H54 (cell line): ENCODE measurements at places on chromosomes 4 and X.

- DNase-seq = no peak
Observed at GRCh38 chr4:57430726-57431125, 320.5 kb upstream of the IGFBP7 start.

GRCh38 chrX:114962209-114962608 lies 55.2 kb downstream of the IL13RA2 start:
- no peak for DNase-seq

DNA sequence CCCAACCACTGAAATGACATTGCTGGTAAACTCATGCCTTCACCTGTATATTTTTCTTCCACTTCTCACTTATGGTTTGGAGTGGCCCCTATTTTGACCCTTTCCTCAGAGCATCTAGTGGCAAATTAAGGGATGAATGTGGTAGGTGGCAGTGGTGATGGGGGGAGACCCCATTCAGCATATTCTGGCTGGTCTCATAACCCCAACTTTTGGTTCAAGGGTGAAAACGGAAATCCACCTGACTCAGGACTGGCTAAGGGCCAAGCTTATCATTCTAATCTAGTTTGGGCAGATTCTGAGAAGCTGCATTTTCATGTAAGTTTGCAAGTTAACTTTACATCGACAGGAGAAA lies 47.0 kb upstream of the NSUN7 start:
- DNase-seq = no peak

- DNase-seq = no peak
Observed at GRCh38 chr4:145530189-145530588, 48.5 kb downstream of the SMAD1 start.

DNA sequence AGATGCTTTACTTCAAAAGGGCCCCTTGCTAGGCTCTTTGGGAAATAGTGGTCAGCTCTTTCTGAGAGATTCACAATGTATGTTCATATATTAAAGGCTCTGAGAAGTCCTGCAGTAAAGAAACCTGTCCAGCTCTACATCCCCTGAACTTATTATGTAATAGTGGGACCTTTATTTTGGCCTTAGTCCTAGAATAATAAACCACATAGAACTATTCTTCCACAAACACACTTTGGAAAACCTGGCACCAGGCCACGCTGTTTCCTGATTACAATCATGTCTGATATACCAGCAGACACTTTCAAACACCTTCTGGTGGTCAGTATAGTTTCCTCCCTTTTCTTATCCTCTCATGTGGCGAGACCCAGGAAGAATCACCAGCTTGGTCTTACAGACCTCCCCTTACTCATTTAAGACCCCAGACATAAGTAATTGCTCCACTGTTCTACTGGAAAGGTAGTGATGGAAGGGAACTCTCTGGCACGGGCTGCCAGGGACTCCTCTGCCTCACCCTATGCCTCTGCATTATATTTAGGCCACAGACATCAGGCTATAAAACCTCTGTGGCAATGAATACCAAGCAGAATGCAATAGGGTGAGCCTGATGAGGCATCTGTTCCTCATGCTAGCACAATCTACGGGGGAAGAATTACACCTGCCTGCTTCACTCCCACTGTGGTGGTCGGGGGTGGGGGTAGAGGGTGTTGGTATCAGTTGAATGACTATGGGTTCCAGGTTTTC lies 5.7 kb upstream of the PPEF1 start:
- no peak for DNase-seq

DNA sequence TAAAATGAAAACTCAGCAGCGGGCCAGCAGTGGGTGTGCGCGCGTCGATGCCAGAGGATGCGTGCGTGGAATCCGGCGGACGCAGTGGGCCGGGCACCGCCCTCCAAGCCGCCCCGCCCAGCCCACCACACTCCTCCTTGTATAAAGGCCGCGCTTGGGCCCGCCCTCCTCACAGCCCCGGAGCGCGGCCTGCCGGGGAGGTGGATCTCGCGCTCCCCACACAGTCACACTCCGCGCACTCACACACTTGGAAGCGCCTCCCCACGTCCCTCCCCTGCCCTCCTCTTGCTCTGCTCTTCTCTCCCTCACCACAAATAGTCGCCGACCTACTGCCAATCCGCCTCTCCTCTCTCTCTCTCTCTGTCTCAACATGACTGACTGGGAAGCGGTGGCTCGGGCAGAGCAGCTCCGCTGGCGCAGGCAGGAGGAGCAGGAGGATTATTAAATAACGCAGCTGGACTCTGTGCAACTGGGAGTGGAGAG lies at the start of gene CCSER1:
CCSER1 (plus strand) TSS at position 172 of the 483 bp plus-strand sequence.
- DNase-seq = no peak

- no peak for DNase-seq
Observed at GRCh38 chr4:47155919-47156318, 124.6 kb downstream of the GABRB1 start.

DNA sequence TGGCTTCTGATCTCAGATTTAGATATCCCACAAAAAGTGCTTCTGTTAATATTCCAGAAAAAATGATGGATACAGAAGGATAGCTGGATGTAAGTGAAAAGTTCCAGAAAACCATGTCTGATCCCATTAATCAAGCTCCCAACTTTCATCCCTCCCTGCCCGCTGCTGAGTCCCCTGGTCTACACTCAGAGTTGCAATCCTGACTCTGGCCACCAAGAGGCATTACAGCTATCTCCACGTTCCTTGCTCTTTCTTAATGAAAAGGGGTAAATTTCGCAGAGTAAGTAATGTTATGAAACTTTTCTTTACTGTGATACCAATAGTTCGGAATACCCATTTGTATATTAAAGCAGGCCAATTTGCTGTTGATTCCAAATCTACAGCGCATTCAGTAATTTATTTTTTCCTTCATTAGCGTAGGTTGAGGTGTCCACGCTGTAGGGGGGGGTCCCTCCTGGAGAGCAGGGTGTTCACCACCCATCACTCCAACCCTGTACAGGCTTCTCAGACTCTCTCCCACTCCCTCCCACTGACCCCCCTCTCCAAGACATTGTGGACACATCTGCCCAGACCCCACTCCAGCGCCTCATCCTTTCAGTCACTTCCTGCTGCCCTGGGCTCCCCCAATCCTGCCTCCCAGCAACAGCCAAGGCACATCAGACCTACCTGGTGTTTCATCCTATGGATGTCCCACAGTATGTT lies 55.1 kb downstream of the RAB40A start:
- no peak for DNase-seq

- DNase-seq = no peak
Observed at GRCh38 chr4:184705692-184706091, 28.2 kb downstream of the CENPU start.
